ENCODE measurements at places on chromosomes 16 and 17.

- no peak for DNase-seq
Measured at GRCh38 chr17:74632617-74633016, 9.1 kb upstream of the CD300E start.

- no peak for DNase-seq
Measured at GRCh38 chr17:63399316-63399715, 46.8 kb downstream of the CYB561 start.

DNA sequence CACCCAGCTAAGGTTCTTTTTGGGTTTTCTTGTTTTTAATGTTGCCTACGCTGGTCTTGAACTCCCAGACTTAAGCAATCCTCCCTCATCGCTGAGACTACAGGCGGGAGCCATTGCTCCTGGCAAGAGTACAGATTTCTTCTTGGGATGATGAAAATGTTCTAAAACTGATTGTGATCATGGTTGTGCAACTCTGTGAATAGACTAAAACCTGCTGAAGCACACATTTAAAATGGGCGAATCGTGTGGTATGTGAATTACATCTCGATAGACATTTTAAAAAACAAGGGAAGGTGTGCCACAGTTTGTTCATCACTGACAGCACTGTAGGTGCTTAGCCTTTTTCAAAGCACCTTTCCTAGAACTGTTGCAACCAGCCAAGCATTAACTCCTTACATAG is 48.8 kb upstream of the CDH3 start:
- no peak for DNase-seq

DNA sequence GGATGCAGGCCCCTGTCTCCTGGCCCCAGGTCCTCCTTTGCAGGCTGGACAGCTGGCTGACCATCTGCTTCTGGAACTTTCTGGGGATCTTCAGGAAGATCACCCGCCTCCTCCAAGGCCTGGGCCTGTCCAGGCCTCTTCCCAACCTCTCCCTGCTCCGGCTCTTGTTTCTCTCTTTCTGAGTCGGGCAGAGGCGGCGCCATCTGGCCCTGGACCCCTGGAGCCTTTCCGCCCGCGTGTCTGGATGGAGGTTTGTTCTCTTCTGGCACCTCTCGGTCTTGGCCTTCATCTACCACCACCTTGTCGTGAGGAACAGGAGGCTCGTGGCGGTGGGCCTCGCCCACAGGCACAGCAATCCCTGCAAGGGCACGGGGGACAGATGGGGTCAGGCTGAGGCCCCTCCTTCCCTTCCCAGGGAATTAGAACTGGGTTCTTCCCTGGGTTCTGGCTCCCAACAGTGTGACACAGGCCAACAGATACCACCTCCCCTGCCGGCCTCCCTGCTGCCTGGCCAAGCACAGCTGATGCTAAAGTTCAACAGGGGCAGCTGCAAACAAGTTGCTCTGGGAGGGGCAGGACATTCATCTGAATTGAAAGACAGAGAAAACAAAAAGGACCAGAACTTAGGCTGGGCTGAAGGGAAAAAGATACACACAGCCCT is 13.3 kb downstream of the NDUFAF8 start:
- DNase-seq = no peak

DNA sequence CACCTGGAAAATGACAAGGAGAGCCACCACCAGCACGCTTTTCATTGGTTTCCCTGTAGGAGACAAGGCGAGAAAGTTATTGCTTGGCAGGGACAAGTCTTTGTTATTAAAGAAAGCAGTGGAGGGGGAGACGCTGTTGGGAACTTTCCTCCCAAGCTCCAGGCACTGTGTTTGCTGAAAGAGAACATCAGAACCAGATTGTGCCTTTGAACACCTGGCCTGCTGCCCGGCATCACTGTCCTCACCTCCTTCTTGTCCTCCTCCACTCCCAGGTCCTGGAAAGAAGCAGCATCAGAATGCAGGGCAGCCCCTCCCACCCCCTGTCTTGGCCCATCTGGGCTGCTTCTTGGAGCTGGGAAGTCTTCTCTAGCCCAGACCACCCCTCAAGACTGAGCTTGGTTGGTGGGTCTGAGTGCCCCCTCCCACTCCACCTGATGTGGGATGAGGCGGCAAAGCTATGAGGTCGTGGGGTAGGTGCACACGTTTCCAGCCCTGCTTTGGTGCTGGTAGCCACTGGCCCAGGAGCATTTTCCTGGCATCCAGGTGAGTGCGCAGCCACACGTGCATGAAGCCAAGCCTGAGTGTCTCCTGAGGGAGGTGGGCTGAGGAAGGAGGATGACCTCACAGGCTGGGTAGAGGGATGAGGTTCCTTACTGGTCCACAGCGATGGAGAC is 6.2 kb downstream of the CCR7 start:
- DNase-seq = no peak

DNA sequence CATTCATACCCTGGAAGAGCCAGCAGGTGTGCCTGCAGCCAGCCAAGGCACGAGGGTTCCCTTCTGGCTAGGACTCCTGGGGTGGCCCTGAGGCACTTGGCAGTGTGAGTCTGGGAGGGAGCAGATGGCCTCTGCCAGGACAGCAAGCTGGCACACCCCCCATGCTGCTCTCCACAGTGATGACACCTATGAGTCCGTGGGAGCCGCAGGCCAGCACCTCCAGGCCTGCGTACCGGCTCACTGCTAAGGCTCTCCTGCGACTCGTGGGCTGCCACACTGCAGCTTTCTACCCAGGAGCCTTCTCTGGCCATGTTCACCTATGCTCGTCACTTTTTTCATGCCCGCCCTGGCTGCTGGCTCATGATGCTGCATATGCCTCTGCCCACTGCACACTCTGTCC is 68.1 kb downstream of the NDEL1 start:
- no peak for DNase-seq

- no peak for DNase-seq
Measured at GRCh38 chr17:48393283-48393682, 36.7 kb downstream of the SKAP1 start.

DNA sequence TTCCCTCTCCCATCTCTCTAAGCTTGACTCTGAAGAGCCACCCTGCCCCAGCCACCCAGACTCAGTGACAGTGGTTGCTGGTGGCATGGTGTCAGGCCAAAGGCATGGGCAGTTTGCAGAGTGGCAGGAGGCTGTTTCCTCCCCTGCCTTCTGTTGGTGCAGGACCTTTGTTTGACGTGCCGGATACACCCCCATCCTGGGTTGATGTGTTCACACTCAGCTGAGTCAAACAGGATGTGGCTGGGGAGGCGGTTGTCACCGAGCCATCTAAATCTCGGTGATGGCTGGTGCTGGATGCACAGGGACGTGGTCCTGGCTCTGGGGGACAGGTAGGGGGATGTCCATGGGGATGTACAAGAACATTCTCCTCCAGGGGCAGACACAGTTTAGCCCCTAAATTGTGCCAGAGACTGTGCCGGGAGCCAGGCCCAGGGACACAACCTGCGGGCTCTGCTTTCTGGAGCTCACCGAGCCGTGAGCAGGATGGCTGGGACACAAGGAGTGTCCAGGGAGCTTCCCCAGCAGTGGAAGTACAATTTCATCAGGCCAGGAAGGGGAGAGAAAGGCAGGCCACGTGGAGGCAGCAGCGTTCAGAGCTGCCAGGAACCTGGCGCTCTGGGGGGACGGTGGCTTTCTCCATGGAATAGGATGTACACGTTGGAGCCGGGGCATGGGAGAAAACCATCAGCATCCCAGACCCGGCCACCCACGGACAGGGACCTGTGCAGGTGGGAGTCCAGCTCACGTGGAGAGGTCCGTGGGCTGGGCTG is 264.2 kb downstream of the SEC14L1 start:
- DNase-seq = peak; percentile 74

- DNase-seq = no peak
Measured at GRCh38 chr16:63813862-63814261, 1308.0 kb downstream of the CDH11 start.

- DNase-seq = no peak
Measured at GRCh38 chr16:71230122-71230845, at the start of gene HYDIN. HYDIN (minus strand) TSS chr16:71230722; CDS start chr16:71186895, 43,827 bp downstream.

DNA sequence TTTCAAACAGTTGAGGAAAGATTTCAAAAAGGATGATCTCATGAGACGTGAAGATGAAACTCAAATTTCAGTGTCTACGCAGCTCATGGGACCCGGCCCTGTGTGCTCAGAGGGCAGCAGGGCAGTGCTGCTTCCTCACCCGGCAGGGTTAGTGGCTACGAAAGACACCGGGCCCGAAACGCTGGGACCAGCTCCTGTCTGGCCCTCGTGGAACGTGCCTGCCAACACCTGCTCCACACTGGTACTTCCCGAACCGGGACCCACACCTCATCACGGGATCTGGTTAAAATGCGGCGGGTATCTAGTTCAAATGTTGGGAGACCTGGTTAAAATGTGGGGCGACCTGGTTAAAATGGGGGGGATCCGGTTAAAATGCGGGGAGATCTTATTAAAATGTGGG is 18.7 kb downstream of the DNASE1 start:
- no peak for DNase-seq

DNA sequence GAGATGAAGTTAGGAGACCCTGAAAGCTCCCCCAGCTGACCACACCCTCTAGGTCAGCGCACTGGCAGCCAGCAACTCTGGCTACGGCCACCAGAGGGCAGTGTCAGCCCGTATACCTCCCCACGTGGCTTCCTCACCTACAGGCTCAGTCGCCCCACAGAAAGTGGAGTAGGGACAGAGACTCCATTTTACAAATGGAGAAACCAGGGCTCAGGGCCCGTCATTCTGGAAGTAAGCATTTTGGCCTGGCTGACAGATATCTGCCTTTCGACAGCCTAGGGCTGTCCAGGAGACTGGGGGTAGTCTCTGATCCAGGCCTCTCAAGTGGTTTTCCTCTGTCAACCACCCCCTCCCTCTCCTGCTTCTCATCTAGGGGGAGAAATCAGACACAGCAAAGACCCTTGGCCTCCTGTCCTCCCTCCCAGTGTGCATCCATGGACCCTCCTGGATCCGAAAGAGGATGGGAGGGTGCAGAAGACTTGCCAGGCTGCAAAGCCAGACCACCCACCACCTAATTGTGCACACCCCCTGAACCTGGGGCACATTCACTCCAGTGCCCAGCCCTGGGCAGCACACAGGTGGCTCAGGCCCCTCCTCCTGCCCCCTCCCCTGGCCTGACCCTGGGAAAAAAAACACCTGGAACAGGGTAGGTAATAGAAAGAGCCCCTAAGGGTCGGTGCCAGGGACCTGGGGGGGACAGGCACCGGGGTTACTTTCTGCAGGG is 3.8 kb upstream of the HAP1 start:
- peak; percentile 68 for DNase-seq

DNA sequence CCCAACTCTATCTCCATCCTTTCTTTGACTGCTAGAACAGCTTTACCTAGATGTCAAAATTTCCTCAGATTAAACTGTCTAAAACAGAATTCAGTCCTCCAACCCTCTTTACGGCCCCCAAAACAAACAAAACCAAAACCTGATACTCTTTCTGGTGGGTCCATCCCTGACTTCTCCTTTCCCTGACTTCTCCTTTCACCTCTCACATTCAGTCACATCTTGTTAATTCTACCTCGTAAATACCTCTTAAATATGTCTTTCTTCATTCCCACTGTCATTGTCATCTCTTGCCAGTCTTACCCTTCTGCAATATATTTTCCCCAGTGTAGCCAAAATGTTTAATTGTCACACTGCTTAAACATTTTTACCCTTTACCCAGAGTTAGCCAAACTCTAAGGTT is 4.6 kb downstream of the PPM1E start:
- no peak for DNase-seq

GRCh38 chr17:82888583-82889495 is 49.0 kb upstream of the ZNF750 start:
- no peak for DNase-seq

DNA sequence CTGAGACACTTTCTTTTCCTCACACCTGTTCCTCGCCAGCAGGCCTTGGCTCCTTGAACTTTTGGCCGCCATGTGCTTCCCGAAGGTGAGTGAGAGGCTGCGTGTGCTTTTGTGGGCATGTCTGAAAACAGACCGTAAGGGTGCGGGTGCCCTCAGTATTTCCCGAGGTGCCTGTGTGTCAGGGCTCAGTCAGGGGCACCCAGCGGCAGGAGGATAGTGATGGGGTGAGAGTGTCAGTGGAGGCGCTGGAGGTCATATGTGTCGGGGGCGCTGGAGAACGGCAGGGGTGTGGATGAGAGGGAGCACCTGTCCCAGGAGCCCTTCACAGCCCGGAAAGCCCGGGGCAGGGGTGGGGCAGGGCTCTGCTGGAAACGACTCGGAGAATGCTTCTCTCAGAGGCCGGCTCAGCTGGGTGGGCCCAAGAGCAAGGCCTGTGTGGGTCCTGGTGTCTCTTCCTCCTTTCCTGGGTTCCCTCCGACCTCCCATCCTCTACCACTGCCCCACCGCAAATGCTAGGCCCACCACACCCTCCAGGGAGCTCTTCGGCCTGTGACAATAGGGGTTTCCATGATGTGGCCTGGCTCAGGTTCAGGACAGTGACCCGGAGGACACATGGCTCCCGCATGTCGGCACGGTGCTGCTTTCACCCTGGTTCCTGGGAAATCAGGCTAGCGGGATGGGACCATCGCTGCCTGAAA is 451 bp downstream of the IL32 start:
- no peak for DNase-seq

- no peak for DNase-seq
Measured at GRCh38 chr17:17025621-17026020, 16.6 kb upstream of the MPRIP start.

DNA sequence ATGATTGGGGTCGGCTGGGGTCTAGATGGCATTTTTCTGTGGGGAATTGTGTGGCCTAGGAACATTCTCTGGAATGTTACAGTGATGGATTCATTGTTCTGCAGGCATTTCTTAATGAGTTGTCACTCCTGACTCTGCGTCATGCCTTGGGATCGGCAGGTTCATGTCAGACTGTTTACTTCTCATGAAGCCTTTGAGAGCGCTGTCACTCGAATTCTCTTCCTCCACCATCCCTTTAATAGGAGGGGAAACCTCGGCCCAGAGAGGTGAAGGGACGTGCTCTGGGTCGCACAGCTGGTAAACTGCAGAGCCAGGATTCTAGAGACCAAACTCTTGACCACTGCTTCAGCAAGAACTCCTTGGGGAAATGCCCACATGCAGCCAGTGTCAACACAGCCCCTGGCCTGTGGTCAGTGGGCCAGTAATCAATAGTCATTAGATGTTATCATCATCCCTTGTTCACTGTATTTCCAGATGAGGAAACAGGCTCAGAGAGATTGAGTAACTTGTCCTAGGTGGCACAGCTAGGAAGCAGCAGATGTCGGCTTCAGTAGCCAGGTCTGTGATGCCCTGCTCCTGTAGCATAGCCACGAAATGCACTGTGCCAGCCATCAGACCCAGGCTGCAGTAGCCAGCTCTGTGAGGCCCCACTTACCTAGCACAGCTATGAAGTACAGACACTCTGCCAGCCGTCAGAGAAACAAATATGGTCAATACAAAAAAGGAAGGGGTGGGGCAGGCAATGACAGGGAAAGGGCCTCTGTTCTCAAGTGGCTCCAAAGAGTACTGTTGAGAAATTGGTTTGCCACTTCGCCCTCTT is 259.0 kb downstream of the CPPED1 start:
- DNase-seq = no peak
